ENCODE measurements at places on chromosomes 11 and 22. TPM values are rescaled to one million over a fixed set of nuclear protein-coding genes. Genes with fewer than 3 reads are reported as not detected.

GRCh38 chr11:21464601-21465193 lies 728.2 kb upstream of the ANO5 start:
- no peak overlapping the region for H3K4me3 ChIP-seq
- no peak for DNase-seq
- H3K27me3 ChIP-seq = no peaks in the 10 kb centered on the region
- H3K4me1 ChIP-seq = no peaks in the 10 kb centered on the region

GRCh38 chr22:24025475-24025874 lies 14.4 kb downstream of the CABIN1 start:
- H3K4me3 ChIP-seq = no peak overlapping the region
- no peaks in the 10 kb centered on the region for H3K4me1 ChIP-seq
- no peaks in the 10 kb centered on the region for H3K27me3 ChIP-seq
- H3K36me3 ChIP-seq = peaks cover 6% of the 10 kb centered on the region

GRCh38 chr11:68890490-68891231 lies 13.0 kb downstream of the MRPL21 start:
- no peaks in the 10 kb centered on the region for H3K4me1 ChIP-seq
- no peak overlapping the region for H3K27ac ChIP-seq
- no peak overlapping the region for H3K4me3 ChIP-seq
- no peaks in the 10 kb centered on the region for H3K27me3 ChIP-seq

The GPR83 gene
- polyA plus RNA-seq = not detected

GRCh38 chr11:83713708-83714107 lies 427.5 kb upstream of the CCDC90B start:
- no peaks in the 10 kb centered on the region for H3K27me3 ChIP-seq
- no peak overlapping the region for H3K4me3 ChIP-seq
- DNase-seq = no peak
- H3K36me3 ChIP-seq = no peaks in the 10 kb centered on the region

The DNAJC24 gene
- 4.8 TPM for polyA plus RNA-seq

DNA sequence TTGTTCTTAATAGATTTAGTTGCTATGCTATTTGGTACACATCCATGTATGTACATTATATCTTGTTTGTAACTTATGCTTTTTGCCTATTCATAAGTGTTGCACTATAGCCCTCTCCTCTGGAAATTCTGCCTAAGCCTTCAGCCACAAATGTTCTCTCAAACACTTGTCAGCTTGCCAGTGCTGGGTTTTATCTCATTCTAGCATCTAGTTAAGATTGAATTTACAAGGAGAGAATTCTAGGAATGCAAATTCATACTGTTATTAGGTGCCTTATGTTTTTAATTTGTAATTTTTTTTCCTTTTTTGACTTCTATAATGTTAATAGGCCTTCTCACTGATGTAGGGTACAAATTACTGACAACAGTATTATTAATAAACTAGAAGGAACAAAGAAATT lies 14.6 kb upstream of the CTSC start:
- H3K27ac ChIP-seq = no peak overlapping the region
- H3K27me3 ChIP-seq = no peaks in the 10 kb centered on the region
- H3K36me3 ChIP-seq = no peaks in the 10 kb centered on the region
- no peak overlapping the region for H3K4me3 ChIP-seq
- no peak for DNase-seq

DNA sequence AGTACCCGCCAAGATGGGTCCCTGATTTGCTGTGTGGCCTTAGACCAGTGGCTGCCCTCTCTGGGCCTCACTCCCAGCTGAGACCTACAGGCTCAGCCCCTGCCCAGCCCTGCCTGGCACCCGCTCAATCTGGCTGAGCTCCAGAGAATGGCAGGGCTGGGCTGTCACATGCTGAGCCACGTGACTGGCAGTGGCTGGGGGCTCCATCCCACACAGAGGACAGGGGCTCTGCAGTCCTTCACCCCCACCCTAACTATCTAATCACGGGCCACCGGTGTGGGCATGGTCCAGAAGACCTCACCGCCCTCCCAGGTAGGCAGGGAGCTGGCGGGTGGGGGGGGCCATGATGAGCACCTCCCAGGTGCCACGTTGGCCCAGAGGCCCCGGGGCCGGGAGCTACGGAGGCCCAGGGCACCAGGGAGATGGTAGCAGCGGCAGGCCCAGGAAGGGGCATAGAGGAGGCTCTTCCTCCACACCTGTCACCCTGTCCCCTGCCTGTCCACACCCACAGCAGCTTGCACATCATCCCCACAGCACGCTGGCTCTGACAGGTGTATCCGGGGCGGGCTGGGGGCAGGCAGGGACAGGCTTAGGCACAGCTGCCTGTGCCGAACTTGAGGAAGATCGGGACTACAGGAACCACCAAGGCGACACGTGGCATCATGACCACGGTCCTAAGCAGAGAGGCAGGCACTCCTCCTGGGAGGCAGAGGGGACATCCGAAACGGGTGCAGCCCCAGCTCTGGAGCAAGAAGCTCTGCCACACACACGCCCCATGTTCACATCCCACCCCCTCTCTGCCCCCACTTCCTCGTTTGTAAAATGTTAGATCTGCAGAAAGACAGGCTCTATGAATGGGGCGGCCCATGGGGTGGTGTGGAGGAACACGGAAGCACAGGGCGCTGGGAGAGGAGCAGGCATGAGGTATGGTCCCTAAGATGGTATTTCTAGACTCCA lies 1.5 kb upstream of the ALDH3B1 start:
- no peaks in the 10 kb centered on the region for H3K36me3 ChIP-seq
- H3K27me3 ChIP-seq = no peaks in the 10 kb centered on the region
- no peak overlapping the region for H3K4me3 ChIP-seq
- peak overlapping the region; percentile 90 for H3K27ac ChIP-seq

DNA sequence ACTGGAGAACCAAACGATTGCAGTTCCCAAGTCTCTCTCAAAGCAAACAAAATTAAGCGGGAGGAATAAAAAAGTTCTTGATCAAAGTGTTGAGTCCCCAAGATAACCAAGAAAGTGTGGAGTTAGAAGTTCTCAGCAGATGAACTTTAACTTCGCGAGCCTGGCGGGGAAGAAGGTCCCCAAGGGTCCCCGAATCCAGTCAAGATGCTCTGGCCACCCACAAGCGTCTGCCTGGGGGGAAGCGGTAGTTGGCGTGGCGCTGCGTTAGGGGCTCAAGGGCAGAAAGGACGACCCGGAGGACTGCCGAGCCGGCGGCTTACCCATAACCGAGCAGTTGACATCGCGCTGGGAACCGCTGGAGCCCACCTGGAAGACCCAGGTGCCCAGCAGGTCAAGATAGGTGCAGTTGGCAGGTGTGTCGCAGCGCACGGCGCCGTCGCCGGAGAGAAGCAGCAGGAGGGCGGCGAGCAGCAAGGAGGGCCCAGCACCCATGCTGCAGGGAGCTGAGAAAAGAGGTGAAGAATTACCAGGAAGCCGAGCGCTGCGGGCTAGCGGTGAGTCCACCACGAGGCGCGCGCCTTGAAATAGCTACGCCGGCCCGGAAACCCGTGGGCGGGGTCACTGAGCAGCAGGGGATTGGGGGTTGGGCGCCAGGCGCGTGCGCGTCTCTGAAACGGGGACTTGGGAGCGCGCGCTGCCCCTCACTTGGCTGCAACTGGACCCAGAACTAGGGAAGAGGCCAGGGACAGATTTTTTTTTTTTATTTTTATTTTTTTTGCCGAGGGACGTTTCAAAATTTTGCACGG lies at the start of gene CTSC:
Gene CTSC, minus strand, starts transcription at position 556 of the 806 bp plus-strand sequence. Its CDS starts 64 bp downstream, at position 492.
- peaks cover 58% of the 10 kb centered on the region for H3K4me1 ChIP-seq
- peak within 1 kb of the TSS; percentile 87 for H3K4me3 ChIP-seq
- DNase-seq = peak; percentile 88
- no peaks in the 10 kb centered on the region for H3K27me3 ChIP-seq

DNA sequence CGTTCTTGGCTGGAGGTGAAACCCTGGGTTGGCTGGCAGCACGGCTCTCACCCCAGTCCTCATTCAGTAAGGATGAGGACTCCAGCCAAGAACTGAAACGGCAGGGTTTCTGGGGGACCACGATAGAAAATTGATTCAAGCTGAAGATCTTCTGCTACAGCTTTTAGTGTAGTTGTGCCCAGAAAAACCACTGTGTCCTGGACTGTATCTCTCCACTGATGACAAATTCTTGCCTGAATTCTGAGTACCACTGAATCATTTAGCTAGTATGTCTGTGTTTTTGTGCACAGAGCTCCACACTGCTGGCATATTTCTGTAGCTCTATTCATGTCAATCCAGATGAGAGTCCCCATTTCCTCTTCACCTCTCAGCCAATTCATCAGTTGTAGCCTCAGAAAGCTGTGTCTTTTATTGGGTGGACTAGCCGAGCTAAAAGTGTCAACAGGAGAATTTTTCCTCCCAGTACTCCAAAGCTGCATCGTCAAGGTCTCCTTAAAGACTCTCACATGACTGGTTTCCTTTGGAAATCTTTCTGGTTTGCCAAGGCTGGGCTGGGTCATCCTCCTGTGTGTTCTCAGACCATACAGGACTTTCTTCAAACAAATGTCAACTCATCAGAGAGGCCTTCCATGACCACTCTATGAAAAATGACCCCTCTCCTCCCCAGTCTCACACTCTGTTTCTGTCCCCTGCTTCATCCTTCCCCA lies 144.6 kb downstream of the LDLRAD3 start:
- H3K4me3 ChIP-seq = no peak overlapping the region
- peaks cover 10% of the 10 kb centered on the region for H3K4me1 ChIP-seq
- DNase-seq = no peak
- no peak overlapping the region for H3K27ac ChIP-seq
- no peaks in the 10 kb centered on the region for H3K27me3 ChIP-seq
- H3K36me3 ChIP-seq = peaks cover 31% of the 10 kb centered on the region

The NLRX1 gene
- polyA plus RNA-seq = 15.5 TPM

GRCh38 chr22:44566911-44567310 lies 68.9 kb upstream of the RTL6 start:
- no peaks in the 10 kb centered on the region for H3K36me3 ChIP-seq
- no peak overlapping the region for H3K27ac ChIP-seq
- DNase-seq = no peak
- H3K4me3 ChIP-seq = no peak overlapping the region
- no peaks in the 10 kb centered on the region for H3K27me3 ChIP-seq

GRCh38 chr22:27883656-27884350 lies 35.3 kb downstream of the PITPNB start:
- no peak for DNase-seq
- no peak overlapping the region for H3K4me3 ChIP-seq
- no peaks in the 10 kb centered on the region for H3K4me1 ChIP-seq
- H3K27me3 ChIP-seq = no peaks in the 10 kb centered on the region
- no peak overlapping the region for H3K27ac ChIP-seq

- H3K27ac ChIP-seq = no peak overlapping the region
- no peaks in the 10 kb centered on the region for H3K27me3 ChIP-seq
- H3K4me3 ChIP-seq = no peak overlapping the region
- H3K36me3 ChIP-seq = no peaks in the 10 kb centered on the region
- H3K4me1 ChIP-seq = no peaks in the 10 kb centered on the region
These were observed 92.8 kb downstream of the MED15 start for GRCh38 chr22:20600137-20600673.

DNA sequence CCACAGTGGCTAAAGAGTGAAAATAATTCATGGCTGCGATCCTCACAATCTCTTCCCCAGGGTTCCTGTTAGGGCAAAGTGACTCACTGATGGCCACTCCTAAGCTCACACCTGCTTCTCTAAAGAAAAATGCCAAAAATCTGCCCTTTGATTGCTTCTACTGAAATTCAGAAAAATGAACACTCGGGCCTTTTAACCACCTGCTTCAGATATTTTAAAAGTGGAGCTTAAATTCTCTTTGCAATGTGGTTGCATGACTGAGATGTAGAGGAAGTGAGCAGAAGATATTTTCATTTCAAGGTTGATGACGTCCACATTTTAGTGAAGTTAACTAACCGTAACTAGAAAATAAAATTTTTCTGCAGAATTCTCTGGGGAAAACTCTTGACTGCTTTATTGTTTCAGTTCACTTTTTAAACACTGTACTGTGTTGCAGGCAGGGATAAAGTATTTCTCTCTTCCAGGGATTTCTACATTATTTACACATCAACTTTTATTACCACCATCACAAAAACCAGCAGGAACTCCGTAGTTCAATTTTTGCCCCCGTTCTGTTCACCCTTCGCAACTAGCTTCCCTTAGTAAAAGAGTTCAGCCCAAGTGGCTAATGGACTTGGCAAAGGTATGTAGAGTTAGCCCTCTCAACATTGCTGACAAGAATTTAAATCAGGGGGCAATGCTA lies 8.5 kb downstream of the RAB30 start:
- peak overlapping the region; percentile 22 for H3K4me3 ChIP-seq
- no peaks in the 10 kb centered on the region for H3K27me3 ChIP-seq
- no peaks in the 10 kb centered on the region for H3K36me3 ChIP-seq
- peaks cover 8% of the 10 kb centered on the region for H3K4me1 ChIP-seq
- DNase-seq = no peak

- H3K27me3 ChIP-seq = no peaks in the 10 kb centered on the region
- no peak overlapping the region for H3K27ac ChIP-seq
- DNase-seq = no peak
- H3K4me1 ChIP-seq = peaks cover 15% of the 10 kb centered on the region
- H3K36me3 ChIP-seq = no peaks in the 10 kb centered on the region
These were observed 107.8 kb downstream of the PTPRJ start for GRCh38 chr11:48087974-48088681.

- H3K36me3 ChIP-seq = no peaks in the 10 kb centered on the region
- DNase-seq = no peak
- H3K27me3 ChIP-seq = no peaks in the 10 kb centered on the region
- no peak overlapping the region for H3K27ac ChIP-seq
- no peak overlapping the region for H3K4me3 ChIP-seq
- H3K4me1 ChIP-seq = no peaks in the 10 kb centered on the region
These were observed 53.9 kb upstream of the PPP6R3 start for GRCh38 chr11:68406324-68407313.

All from CD14-positive monocyte (primary cell).